ENCODE measurements at places on chromosomes 4 and X. TPM values are rescaled to one million over a fixed set of nuclear protein-coding genes. Genes with fewer than 3 reads are reported as not detected.
A peak's percentile ranks its signal among the peaks of the same experiment; 100 is the strongest.

DNA sequence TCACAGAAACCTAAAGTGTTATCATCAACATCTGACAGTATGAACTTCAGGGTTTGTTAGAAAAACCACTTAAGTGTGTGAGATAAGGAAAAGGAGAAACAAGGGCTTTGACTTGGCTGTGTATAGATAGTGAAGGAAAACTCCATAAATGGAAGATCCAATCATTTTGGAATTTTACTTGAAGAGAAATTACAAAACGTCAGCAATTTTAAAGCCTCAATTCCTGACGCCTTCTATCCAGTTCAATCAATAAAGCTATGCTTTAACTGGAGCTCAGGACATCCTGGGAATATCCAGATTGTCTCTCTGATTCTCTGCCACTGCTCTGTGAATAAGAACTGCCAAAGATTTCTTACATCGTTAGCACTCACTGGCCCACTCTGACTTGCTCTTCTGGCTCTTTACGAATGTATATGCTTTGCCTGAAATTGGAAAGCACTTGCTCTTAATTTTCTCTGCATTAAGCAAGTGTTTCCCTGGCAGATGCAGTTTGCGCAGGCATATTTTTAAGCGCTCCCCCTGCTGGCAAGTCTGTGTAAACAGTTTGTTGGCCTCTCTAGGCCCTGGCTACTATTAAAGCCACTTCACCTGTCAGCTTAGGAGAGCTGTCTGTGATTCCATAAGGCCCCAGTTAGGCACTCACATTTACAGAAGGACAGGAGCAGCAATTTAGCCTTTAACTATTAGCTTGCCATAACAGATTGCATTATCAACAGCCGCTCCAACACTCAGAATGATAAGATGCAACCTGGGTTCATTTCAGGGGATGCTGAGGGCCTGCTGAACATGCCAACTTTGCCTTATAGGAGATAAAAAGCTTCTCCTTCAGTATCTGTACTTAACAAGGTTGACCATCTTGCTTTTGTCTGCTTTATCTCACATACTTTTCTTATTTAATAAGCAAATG is 251.4 kb upstream of the DDX53 start:
- no peak overlapping the region for H3K4me3 ChIP-seq
- no peaks in the 10 kb centered on the region for H3K36me3 ChIP-seq
- peaks cover 2% of the 10 kb centered on the region for H3K4me1 ChIP-seq

GRCh38 chrX:123851079-123851478 is 8.8 kb upstream of the XIAP start:
- H3K4me3 ChIP-seq: no peak overlapping the region
- H3K36me3 ChIP-seq: no peaks in the 10 kb centered on the region
- no peaks in the 10 kb centered on the region for H3K27me3 ChIP-seq
- H3K27ac ChIP-seq: no peak overlapping the region
- no peaks in the 10 kb centered on the region for H3K4me1 ChIP-seq
- DNase-seq: no peak

GRCh38 chr4:184255361-184255760 is 37.7 kb upstream of the ENPP6 start:
- no peak overlapping the region for H3K4me3 ChIP-seq
- H3K36me3 ChIP-seq: no peaks in the 10 kb centered on the region
- peaks cover 4% of the 10 kb centered on the region for H3K27me3 ChIP-seq
- H3K27ac ChIP-seq: no peak overlapping the region
- no peaks in the 10 kb centered on the region for H3K4me1 ChIP-seq

- H3K27me3 ChIP-seq: no peaks in the 10 kb centered on the region
- no peaks in the 10 kb centered on the region for H3K4me1 ChIP-seq
- no peak for DNase-seq
- H3K4me3 ChIP-seq: no peak overlapping the region
These were observed 187.3 kb downstream of the ANAPC10 start for GRCh38 chr4:144910723-144911122.

GRCh38 chr4:77731656-77732055 is 87.5 kb downstream of the CNOT6L start:
- H3K36me3 ChIP-seq: no peaks in the 10 kb centered on the region
- H3K4me3 ChIP-seq: no peak overlapping the region
- H3K4me1 ChIP-seq: peaks cover 2% of the 10 kb centered on the region
- H3K27ac ChIP-seq: no peak overlapping the region
- DNase-seq: no peak
- no peaks in the 10 kb centered on the region for H3K27me3 ChIP-seq

- DNase-seq: no peak
- no peak overlapping the region for H3K27ac ChIP-seq
- H3K4me1 ChIP-seq: no peaks in the 10 kb centered on the region
These were observed 9.3 kb upstream of the CNGA2 start for GRCh38 chrX:151725338-151725614.

GRCh38 chr4:44016570-44017421 is 431.8 kb downstream of the KCTD8 start:
- DNase-seq: peak; percentile 23
- H3K36me3 ChIP-seq: no peaks in the 10 kb centered on the region
- H3K4me1 ChIP-seq: no peaks in the 10 kb centered on the region
- H3K27ac ChIP-seq: no peak overlapping the region
- no peak overlapping the region for H3K4me3 ChIP-seq

- DNase-seq: no peak
- H3K4me1 ChIP-seq: 0 out of 2 replicates have a peak, but pooled peaks cover 2% of the 10 kb centered on the region
These were observed 24.9 kb downstream of the EFNB1 start for GRCh38 chrX:68853665-68854251.

DNA sequence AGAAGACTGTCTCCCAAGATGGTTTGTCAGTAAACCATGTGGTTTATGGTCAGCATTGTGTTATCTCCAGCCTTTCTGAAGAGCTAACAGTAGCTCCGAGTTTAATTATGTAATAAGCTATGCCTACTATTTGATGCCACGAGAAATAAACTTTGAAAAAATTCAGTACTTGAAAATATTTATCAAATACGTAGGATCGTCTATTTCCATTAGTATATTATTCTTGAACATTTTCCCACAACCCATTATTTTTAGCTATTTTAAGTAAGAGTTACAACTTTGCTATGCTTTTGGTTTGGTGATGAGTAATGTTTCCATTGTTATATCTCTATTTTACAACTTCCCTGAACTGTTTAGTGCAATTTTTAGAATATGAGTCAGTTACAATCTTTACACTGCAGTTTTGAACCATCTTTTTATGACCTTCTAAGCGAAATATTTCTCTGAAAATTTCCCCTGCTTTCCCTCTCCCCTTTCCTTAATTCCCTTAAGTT is 44.5 kb upstream of the TRIM2 start:
- no peak overlapping the region for H3K4me3 ChIP-seq
- no peak overlapping the region for H3K27ac ChIP-seq
- DNase-seq: peak; percentile 76
- 0 out of 2 replicates have a peak, but pooled peaks cover 2% of the 10 kb centered on the region for H3K4me1 ChIP-seq

Gene PCDH18
- 39.6 TPM for polyA plus RNA-seq

DNA sequence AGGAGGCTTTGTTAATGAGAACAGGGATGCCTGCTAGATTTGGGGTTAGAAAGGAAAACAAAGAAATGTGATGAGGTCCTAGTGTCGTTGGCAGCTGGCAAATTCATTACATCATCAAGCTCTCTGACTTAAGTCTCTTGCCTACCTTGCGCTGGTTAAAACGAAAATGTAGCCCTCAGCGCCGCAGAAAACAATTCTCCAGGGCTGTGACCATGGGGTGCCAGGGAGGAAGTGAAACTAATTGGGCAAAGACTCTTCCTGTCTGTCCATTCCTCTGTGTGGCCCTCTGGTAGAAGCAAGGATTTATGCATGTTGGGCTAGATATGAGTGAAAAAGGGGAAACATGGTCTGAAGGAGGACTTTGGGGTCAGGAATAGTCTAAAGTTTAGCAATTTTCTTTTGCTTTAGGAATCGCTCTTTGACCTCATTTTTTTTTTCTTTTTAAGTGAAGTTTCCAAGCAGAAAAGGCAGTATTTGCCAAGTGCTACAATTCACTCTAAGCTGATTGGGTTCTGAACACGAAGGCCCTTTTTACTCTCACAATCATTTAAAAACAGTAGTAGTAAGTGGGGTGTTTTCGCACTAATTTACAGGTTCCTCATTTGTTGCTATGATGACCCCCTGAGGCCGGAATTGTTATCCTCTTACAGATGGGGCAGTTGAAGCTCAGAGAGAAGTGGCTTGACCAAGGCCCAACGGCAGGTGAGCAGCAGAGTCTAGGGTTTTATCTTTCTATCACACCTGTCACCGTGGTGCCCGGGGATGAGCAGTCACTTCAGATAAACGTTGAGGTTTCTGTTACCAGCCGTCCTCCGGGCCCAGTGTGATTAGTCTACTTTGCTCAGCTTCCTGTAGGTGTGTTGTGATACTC is 27.3 kb upstream of the CHRNA9 start:
- no peak overlapping the region for H3K27ac ChIP-seq
- no peaks in the 10 kb centered on the region for H3K36me3 ChIP-seq
- H3K4me1 ChIP-seq: no peaks in the 10 kb centered on the region
- no peak overlapping the region for H3K4me3 ChIP-seq

GRCh38 chr4:86957215-86957614 is 22.4 kb downstream of the AFF1 start:
- no peak overlapping the region for H3K4me3 ChIP-seq
- H3K27me3 ChIP-seq: no peaks in the 10 kb centered on the region
- no peak overlapping the region for H3K27ac ChIP-seq
- DNase-seq: peak; percentile 83

DNA sequence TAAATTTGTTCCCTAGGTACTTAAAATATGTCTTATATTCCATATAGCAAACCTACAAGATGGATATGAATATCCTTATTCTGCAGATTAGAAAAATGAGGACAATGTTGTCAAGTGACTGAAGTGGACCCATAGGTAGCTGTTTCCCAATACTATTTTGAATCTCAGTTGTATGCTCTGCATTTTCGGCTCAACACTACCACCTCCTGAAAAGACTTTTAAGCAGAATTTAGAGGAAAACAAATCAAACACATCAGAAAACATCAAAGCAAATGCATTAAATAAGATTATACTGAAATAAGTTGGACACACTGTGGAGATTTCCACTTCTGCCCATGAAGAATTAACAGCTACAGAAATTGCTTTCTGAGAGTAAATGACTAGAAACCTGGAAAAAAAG is 488.7 kb downstream of the TRIML1 start:
- H3K4me3 ChIP-seq: no peak overlapping the region
- no peak for DNase-seq
- H3K4me1 ChIP-seq: no peaks in the 10 kb centered on the region

DNA sequence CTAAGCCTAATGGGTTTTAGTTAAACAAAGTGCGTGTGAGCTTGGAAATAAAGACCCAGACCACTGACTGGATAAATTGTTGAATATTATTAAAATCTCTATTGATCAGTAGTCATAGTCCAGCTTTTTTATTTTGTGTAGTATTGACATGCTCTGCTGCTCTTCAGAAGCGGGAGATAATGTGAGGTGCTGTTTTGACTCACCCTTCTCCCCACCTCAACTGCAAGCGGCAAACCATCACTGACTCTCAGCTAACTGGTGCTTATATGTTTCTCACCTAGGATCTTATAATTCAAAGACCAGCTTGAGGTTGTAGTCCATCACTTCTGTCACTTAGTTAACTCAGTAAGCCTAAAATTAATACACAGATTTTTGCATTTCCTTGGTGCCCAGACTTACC is 72.2 kb downstream of the COMMD8 start:
- no peaks in the 10 kb centered on the region for H3K4me1 ChIP-seq
- no peak overlapping the region for H3K27ac ChIP-seq
- H3K4me3 ChIP-seq: no peak overlapping the region
- H3K27me3 ChIP-seq: no peaks in the 10 kb centered on the region
- no peaks in the 10 kb centered on the region for H3K36me3 ChIP-seq

Measured in IMR-90 (cell line).